ENCODE measurements at places on chromosomes 13 and 19. TPM values are rescaled to one million over a fixed set of nuclear protein-coding genes. Genes with fewer than 3 reads are reported as not detected.

- DNase-seq = peak; percentile 88
These were observed at the start of gene SLC44A2 for GRCh38 chr19:10625003-10625761. TSS of gene SLC44A2 (plus strand) at chr19:10625553. CDS start at chr19:10625634, 81 bp downstream.

DNA sequence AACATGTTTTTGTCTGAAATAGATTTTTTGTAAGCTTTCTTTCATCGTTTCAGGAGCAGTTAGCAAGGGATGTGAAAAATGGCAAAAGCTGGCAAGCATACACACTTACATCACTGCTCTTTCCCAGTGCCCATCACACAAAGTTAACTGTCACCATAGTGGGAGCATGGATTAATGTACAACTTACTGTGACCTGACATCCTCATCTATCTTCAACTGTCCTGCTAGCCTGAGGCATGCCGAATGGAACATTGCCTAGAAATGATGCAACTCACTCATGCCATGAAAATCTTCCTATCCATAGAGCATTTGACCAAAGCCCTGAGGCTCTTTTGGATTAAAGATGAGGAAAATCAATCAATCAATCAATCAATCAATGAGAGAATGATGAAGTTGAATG lies 491.7 kb upstream of the SLC10A2 start:
- no peak for DNase-seq

DNA sequence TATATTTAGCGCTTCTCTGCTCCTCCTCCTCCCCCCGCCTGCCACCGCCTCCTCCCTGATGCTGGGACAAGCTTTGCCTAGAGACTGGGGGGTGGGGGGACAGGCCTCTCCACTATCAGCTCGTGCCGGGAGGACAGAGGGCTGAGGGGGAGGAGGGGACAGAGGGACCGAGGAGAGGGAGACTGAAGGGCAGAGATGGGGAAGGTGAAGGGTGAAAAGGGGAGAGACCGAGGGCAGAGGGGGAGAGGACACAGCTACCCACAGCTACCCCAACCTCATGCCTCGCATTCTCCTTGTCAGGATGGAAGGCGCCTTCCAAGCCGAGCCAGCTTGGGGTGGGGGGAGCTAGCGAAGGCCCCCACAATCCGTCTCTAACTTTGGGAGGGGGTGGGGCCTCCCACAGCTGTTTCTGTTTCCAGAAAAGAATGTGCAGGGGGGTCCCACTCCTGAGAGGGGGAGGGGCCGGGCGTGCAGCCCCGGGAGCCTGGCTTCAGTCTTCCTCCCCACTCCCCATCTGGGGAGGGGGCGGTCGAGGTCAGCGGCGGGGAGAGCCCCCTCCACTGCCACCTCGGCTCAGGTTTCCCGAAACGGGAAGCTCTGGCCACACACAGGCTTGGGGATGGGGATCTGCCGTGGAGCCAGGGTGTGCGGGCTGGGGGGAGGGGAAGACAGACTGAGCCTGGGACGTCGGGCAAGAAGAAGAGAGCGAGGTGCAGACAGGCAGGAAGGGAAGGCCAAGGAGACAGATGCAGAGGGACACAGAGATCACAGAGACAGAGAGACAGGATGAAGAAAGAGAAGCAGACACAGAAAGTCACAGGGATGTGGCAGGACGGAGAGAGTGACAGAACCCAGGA lies 1.6 kb downstream of the DACT3 start:
- peak; percentile 78 for DNase-seq

GRCh38 chr13:48494874-48495273 lies 38.0 kb downstream of the RCBTB2 start:
- no peak for DNase-seq

GRCh38 chr19:16118489-16119033 lies 6.9 kb downstream of the RAB8A start:
- no peak for DNase-seq

GRCh38 chr13:32555613-32556012 lies 17.0 kb upstream of the N4BP2L2 start:
- DNase-seq = no peak

- DNase-seq = no peak
These were observed 9.0 kb downstream of the SIGLEC5 start for GRCh38 chr19:51621178-51621577.

DNA sequence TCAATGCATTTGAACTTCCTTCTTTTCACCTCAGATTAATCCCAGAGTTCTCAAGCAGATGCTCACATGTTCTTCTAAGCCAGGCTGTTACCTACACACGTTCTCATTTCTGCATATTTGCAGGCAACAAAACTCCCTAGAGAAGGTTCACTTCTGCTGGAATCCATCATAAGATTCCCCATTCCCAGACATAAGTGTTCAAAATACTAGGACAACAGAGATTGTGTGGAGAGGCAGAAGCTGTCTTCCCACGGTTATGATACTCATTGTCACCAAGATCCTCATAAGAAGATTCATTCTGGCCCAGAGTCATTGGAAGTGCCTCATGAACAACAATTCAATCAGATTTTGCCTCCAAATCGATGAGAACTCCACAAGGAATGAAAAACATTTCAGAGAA lies 931.6 kb upstream of the MIR17HG start:
- DNase-seq = no peak

DNA sequence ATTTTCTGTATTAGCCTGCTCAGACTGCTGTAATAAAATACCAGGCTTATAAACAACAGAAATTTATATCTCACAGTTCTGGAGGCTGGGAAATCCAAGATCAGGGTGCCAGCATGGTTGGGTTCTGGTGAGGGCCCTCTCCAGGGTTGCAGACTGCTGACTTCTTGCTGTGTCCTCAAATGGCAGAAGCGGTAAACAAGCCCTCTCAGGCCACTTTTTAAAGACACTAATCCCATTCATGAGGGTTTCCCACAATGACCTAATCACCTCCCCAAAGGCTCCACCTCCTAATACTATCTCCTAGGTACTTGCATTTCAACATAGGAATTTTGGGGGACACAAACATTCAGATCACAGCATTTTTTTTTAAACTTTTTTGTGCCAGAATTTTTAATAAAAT lies 159.3 kb downstream of the PDS5B start:
- no peak for DNase-seq

DNA sequence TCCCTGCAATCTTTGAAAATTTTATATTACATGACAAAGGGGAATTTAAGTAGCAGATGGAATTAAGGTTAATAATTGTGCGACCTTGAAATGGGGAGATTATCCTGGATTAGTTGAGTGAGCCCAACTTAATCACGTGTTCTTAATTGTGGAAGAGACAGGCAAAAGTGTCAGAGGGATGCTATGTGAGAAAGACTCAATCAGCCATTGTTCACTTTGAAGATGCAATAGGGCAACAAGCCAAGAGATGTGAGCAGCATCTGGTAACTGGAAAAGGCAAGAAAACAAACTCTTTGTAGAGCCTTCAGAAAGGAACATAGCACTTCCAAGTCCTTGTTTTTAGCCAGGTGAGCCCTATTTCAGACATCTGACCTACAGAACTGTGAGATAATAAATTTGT lies 247.7 kb downstream of the SLITRK1 start:
- no peak for DNase-seq

GRCh38 chr13:49540552-49540951 lies 44.8 kb downstream of the PHF11 start:
- no peak for DNase-seq

GRCh38 chr19:1168572-1169410 lies 5.3 kb downstream of the SBNO2 start:
- DNase-seq = no peak

- DNase-seq = no peak
These were observed 31.6 kb upstream of the METTL21C start for GRCh38 chr13:102726430-102726829.

GRCh38 chr19:43798546-43799409 lies 3.5 kb downstream of the LYPD5 start:
- DNase-seq = no peak

DNA sequence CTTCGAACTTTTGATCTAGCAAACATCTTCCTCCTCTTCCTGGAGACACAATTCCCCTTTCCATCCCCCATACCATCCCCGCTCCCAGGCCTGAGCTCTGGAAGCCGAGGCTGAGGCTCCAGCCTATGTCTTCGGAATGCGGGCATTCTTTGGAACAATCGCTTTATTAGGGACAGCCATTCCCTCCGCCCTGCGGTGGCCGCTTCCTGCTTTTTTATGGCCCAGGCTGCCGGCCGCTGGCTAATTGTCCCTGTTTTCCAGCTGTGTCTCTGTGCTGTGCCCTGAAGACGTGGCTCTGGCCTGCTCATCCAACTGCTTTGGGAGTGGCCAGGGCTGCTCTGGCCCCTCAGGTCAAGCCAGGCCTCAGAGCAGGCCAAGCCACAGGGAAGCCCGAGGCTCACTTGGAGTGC lies 2.1 kb upstream of the CDX2 start:
- no peak for DNase-seq

GRCh38 chr13:86909318-86909717 lies 761.9 kb upstream of the SLITRK5 start:
- no peak for DNase-seq

- no peak for DNase-seq
These were observed 13.2 kb downstream of the LNX2 start for GRCh38 chr13:27607125-27607524.

- no peak for DNase-seq
These were observed 99.8 kb downstream of the LACC1 start for GRCh38 chr13:43979492-43979891.

DNA sequence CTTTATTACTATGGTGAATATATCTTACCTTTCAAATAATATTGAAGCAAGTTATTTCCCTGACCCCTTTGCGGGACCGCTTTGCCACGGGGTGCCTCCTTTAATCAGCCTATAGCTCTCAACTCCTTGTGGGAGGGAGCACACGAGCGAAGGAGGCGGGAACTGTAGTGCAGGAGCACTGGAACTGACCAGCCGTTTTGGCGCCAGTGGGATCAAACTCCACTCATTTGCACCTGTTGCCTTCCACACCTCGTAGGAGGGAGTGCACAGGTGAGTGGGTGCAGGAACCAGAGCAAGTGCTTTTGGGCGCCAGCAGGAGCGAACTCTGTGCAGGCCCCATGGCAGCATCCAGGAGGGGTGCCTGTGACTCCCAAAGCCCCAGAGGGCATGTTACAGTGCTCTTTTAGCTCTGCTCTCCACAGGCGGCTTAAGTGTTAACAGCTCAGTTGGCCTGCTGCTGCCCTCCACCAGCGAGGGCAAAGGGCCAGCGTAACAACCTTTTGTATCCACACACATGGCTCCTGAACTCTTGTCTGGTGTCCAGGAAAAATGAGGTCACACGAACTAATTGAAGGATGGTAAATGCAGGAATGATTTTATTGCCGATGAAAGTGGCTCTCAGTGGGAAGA lies 206.9 kb downstream of the GGACT start:
- no peak for DNase-seq

DNA sequence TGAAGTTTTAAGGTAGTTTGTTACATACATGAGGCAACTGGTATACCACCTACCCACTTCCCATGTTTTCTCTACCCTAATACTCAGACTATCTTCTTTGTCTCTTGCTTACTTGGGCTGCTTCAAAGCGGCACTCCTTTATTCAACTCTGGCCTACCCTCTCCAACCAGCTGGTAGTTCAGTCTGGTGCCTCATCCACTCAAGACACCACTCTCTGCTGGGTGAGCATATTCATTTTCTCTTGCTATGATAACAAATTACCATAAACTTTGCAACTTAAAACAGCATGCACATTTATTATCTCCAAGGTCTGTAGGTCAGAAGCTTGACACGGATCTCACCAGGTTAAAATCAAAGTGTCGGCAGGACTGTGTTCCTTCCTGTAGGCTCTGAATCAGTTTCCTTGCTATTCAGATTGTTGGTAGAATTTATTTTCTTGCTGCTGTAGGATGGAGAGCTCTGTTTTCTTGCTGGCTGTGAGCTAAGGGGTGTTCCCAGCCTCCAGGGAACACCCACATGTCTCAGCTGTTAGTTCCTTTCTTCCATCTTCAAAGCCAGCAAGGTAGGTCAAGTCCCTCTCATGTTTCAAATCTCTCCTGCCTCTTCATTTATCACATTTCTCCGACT lies 666.0 kb downstream of the DIAPH3 start:
- no peak for DNase-seq

GRCh38 chr13:42524487-42525034 lies 49.4 kb upstream of the TNFSF11 start:
- DNase-seq = no peak

- DNase-seq = no peak
These were observed 3.8 kb downstream of the CFD start for GRCh38 chr19:863315-863620.

DNA sequence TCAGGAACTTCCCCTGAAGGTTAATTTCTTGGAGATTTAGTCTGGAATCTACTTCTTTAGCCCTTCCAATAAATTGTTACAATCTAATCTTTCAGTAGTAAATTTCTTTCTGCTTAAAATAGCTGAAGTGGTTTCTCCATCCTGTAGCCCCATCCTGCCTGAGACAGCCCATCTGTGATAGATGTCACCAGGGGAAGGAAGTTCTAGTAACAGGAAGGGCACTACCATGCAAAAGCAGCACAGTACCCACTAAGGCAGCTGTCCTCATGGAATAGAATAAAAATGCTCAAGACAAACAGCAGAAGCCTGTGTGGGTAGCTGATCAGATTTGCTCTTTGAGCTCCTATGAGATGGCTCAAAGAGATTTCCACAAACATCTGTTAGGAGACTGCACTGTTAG lies 1036.5 kb downstream of the SLITRK5 start:
- no peak for DNase-seq

DNA sequence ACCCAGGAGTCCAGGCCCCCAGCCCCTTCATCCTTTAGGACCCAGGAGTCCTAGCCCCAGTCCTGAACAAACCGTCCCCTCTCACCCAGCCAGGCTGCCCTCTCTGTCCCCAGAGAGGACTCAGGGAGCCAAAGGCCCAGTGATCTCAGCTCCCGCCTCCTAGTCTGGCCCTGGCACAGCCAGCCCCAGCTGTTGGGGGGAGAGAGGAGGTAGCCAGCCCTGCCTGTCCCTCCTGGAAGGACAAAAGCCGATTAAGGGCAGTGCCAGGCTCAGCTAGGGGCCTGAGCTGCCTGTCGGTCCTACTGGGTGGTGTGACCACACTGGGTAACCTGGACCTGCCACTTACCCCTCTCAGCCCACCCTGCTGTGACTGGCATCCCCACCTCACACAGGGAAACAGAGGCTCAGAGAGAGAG lies 14.5 kb downstream of the LIPE start:
- DNase-seq = no peak

GRCh38 chr13:99357941-99358340 lies 50.7 kb upstream of the GPR183 start:
- DNase-seq = no peak

GRCh38 chr19:35937345-35938281 lies 1.4 kb downstream of the LRFN3 start:
- DNase-seq = no peak

- no peak for DNase-seq
These were observed 266.7 kb upstream of the MAB21L1 start for GRCh38 chr13:35743165-35743564.

Gene TMEM91
- polyA plus RNA-seq = 18.9 TPM

Gene SLC1A6
- polyA plus RNA-seq = 0.09 TPM

Gene CPAMD8
- polyA plus RNA-seq = 56.0 TPM

Gene FSD1
- 2.3 TPM for polyA plus RNA-seq

Gene VSIG10L
- 3.9 TPM for polyA plus RNA-seq

Gene SHISA7
- polyA plus RNA-seq = 0.17 TPM

Gene RXFP2
- not detected for polyA plus RNA-seq

Gene IFNL1
- not detected for polyA plus RNA-seq

Gene FUT3
- polyA plus RNA-seq = not detected

Gene ERICH6B
- polyA plus RNA-seq = 2.8 TPM
